T47D (cell line): ENCODE measurements at places on chromosomes 11 and 22.

GRCh38 chr11:81792416-81792815 lies 941.2 kb downstream of the FAM181B start:
- DNase-seq = no peak

GRCh38 chr11:15484398-15484797 lies 369.7 kb downstream of the INSC start:
- no peak for DNase-seq

GRCh38 chr11:86014221-86014620 lies 54.7 kb downstream of the PICALM start:
- peak; percentile 11 for DNase-seq

DNA sequence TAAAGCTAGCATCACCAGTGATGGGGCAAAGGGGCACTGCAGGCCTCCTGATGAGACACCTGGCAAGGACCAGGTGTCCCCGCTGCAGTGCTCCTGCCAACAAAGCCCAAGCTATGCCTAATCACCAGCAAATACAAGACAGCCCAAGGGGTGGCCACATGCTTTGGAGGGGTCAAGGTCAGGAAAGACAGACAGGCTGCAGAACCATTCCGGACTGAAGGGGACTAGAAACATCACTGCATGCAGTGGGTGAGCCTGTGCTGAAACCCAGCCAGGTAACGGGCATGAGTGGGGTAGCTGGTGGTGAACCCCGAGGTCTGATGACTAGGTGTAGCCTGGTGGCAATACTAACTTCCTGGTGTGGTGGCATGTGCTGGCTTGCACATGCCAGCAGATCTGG lies 111.1 kb downstream of the MED15 start:
- no peak for DNase-seq

- DNase-seq = no peak
Observed at GRCh38 chr11:78110351-78110750, 29.1 kb downstream of the ALG8 start.

DNA sequence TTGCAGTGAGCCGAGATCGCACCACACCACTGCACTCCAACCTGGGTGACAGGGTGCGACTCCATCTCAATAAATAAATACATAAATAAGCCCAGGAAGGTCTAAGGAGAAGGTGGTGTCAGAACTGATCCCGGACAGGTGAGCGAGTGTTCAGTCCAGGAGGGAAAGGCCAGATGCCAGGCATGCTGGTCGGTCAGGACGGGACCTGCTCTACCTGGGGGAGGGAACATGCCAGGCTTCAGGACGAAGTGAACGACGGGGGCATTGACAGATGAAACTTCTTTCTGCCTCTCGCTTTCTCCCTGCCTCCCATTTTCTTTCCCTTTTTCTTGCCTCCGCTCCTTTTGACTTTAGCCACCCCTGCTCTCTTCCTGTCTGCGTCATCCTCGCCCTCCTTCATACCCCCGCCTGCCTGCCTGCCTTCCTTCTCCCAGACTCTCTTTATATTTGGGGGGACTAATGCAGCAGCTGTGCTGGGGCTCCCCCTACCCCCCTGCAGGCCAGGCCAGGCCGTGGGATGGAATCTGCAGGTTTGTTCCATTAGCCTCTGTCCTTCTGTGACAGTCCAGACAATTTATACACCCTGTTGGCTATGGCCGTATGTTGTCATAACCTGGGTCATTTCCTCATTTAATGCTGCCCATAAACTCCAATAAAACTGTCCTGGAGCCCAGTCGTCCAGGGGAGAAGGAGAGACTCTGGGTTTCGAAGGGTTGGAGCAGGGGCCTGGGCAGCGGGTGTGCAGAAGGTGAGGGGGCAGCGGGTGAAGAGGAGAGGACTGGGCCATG lies 209.2 kb upstream of the TBCEL start:
- peak; percentile 57 for DNase-seq

DNA sequence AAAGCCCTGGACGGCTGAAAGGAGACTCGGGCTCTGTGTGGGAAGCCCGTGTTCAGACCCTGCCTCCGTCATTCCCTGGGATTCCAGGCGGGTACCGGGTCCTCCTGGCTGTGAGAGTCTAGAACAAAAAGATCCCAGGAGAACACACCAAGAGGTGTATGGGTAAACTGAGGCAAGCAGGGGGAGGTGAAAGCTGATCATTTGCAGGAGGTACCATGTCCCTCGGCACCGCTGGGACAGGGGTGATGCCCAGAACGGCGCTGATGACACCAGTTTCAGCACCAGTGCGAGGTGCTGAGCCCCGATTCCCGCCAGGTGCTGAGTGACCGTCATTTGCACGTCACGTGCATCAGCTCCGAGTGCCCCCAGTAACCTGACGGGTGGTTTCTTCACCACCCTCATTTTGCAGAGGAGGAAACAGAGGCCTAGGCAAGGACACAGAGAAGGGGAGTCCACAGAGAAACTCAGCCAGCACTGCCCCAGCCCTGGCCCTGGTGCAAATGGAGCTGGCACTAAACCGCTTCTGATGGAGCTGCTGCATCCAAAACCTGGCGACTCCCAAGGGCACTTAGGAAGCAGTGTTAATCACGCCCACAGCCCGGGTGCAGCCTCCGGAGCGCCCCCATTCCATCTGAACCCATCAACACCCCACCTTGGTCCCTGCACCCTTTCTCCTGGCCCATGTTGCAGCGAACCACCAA lies 16.8 kb downstream of the MACROD1 start:
- DNase-seq = no peak

DNA sequence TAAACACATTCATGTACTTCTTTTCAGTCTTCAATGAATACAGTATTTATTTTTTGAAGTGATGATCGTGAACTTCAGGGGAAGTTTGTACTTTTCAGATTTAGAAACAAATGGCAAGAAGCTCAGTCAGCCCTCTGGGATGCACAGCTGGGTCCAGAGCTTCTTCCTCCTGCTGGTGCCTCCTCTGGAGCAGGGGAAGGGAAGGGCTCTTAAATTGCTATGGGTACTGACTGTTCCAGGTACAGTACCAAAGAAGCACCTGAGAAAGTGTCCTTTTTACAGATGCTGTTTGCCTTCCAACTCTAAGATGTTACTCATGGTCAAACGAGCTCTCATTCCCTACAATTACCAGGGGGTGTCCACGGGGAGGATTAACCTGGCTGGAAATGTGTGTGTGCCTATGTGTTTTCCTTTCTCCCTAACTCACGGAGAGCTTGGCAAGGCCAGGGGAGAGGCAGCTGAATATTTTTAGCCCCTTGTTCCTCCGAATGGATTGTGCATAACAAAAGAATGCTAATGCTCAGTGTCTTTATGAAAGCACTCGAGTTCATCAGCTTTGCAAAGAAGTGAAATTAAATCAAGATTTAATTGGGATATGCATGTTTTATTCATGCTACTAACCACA lies 313.7 kb upstream of the CADM1 start:
- no peak for DNase-seq

- no peak for DNase-seq
Observed at GRCh38 chr11:69167130-69167915, 11.6 kb downstream of the SMIM38 start.

DNA sequence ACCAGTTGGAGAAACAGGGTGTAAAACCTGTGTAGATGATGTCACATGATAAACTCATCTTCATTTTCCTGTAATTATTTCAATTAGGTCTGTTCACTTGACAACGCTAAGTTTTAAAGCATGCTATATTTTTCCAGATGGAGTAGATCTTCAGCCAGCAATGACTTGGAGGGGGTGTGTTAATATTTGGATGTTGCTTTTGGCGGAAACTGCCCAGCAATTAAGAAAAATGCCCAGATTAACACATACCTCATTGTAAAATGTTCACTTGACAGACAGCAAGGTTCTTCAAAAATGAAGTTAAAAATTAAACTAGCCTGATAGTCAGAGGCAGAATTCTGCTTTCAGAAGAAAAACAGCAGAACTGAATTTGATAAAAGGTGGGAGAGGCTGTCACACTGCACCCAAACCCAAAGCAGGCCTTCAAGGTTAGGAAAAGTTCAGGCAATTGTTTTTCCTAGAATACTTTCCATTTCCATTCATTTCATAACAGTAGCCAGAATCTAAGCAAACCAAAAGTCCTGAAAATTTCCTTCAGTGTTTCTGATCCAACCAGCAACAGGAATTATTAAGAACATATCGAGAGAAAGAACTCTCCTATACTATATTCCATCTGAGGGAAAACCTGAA lies 33.0 kb downstream of the VSIG10L2 start:
- no peak for DNase-seq

GRCh38 chr11:22666688-22667439 lies 453 bp downstream of the GAS2 start:
- no peak for DNase-seq

DNA sequence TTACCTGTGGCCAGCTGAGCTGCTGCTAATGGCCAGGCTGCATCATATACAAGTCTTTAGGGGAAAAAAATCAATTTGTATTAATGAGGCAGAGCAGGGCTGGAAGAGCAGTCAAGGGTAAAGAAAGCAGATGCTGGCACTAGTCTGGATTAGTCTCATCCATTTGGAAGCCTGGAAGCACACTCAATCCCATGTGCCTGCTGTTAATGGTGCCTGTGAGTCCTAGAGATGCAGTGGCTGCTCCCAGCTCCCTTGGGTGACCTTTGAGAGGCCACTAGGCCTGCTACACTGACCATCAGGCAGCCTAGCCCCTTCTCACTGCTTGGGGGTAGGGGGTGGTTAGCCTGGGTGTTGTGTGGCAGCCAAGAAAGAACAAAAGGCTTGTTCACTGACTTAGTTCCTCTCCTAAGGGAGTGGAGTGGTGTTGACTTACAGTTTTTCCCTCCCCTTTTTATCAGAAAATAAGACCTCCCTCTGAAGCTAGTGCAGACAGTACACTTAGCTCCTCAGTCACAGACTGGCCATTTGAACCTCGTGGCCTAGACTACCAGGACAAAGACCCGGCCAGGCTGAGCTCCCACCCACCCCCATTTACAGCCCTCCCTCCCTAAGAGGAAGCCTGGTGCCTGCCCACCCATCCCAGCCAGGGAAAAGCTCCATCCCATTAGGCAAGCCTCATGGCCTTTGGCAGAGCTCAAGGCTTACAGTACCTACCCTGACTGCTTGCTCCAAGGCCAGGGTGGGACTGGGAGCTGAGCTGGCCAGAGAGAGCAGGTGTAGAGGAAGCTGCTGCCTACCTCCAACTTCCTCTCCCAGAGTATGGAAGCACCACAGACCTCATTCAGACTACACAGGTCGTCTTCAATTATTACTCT lies 7.8 kb downstream of the PIK3IP1 start:
- DNase-seq = no peak

DNA sequence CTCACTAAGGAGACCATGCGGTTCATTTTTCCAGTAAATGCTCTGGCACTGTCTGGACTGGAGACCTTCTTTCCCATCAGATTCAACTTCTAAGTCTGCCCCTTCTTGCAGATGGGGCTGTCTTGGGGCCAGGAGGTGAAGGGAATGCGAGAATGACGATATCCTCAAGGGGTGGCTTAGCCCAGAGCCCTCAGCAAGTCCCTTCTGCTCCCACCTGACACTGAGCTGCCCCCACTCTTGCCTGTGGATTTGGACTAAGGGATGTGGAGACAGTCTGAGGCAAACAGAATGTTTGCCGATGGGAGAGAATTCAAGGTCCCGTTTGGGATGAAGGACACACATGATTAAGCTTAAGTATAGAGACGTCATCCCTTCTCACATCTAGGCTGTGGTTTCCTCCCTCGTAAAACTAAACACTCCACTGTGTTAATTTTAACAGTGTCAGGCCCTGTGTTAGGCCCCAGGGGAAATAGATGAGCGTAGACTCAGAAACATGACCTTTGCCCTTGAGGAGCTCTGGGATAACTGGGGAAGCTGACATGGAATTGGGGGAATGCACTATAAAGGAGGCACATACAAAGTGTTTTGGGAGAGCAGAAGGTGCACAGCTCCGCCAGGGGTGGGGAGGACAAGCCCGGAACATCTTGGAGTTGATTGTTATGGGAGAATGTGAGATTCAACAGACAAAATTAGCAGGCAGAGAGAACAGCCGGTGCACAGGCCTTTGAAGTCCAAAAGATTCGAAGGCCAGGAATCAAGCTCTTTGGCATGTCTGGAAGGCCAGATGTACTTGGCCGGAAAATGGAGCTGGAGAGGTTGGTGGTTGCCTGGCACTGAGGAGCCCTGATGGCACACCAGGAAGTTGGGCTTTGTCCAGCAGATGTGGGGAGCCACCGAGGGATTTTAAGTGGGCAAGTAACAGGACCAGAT lies 71.6 kb downstream of the ST3GAL4 start:
- no peak for DNase-seq

GRCh38 chr22:41482319-41482935 lies 13.5 kb downstream of the ACO2 start:
- no peak for DNase-seq

GRCh38 chr11:111601979-111602864 lies at the start of gene SIK2:
TSS of gene SIK2 (plus strand) at chr11:111602449. CDS start at chr11:111602564, 115 bp downstream.
- DNase-seq = peak; percentile 97

GRCh38 chr11:121877152-121877551 lies 238.9 kb downstream of the BLID start:
- DNase-seq = no peak

GRCh38 chr11:129972611-129973010 lies 30.0 kb downstream of the PRDM10 start:
- DNase-seq = no peak

DNA sequence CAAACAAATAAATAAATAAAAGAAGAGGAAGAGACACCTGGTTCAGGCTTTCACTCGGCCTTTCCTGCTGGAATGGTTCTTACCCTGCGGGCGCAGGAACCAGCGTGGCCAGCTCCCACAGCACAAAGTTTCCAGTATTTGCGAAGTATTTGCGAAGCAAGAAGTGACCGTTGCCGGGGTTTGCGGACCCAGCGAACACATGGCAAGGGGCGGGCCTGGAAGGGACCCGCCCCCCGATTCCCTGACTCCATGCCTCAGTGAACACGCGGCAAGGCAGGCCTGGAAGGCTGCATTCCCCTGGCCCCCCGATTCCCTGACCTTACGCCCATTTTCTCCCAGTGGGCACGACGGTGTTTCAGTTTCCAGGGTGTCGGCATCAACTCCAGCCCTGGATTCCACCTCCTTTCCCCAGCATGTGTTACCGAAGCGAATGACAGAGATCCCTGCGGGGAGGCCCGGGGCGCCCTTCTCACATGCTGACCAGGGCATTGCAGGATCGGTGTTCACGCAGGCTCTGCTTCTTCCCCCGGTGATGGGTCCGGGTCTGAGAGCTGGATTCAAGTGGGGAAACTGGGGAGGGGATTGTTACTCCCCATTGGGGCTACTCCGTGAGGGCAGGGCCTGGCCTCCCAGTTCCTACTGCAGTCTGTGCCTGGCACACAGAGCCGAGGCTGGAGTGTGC lies 102.8 kb downstream of the MPPED1 start:
- DNase-seq = no peak

DNA sequence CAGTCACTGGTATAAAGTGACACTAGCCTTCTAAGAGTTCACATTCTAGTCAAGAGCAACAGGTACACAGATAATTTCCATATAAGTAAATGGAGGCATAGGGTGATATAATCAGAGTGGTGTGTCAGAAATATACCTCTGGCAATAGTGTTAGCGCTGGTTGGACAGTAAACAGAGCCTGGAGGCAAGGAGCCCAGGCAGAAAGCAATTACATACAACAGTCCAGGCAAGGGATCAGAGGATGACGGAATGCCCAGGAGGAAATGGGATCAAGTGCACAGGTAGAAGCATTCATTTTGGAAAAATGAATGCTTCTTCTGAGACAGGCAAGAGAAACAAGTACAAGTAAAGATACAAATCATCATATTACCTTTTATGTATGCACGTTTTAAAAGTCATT lies 36.2 kb upstream of the MMP13 start:
- peak; percentile 52 for DNase-seq

- no peak for DNase-seq
Observed at GRCh38 chr22:30226192-30226832, 20.2 kb downstream of the LIF start.
